ENCODE measurements at places on chromosomes 6 and 20.

DNA sequence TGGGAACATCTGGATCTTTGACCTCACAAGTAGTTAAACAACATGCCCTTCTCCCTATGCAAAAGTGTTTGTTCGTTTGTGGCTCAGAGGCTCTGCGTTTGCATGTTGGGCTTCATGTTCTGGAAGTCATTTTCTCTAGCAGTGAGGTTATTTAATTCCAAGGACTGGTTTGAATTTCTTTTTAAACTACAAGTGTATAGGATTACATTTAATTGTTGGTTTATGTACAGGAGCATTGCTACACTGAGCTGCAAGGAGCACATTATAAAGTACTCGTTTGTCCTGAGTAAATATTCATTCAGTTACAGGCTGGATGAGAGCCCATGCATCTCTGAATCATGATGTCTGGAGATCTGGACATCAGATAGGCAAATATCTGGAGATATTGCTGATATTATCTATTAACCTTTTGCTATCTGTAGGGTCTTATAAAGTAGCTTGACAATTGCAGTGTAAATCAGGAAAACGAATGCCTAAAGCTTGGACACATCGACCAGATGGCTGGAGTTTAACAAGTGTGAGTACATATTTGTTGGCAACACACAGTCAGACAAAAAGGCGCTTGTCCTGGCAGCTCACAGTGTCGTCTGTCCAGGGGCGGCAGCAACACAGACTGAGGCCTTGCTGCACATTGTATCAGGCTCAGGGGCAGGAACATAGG, 84.6 kb downstream of the PDE7B start:
- no peak for DNase-seq

GRCh38 chr20:42095221-42095620, 477.0 kb upstream of the CHD6 start:
- DNase-seq = no peak

DNA sequence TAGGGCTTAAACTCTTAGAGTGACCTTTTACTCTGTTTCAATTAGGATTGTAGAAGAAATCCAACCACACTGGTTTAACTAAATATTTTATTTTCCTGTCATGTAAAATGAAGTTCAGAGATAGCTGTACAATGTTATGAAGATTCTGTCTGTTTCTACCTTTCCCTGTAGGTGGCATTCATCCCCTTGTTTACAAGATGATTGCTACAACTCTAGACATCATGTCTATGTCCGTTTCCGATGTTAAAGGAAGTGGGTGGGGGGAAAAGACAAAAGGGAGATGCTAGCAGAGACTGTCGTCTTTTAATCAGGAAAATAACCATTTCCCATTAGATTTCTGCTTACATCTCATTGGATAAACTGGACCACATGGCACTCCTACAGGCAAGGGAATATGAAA, 30.9 kb upstream of the RIMS1 start:
- DNase-seq = no peak

DNA sequence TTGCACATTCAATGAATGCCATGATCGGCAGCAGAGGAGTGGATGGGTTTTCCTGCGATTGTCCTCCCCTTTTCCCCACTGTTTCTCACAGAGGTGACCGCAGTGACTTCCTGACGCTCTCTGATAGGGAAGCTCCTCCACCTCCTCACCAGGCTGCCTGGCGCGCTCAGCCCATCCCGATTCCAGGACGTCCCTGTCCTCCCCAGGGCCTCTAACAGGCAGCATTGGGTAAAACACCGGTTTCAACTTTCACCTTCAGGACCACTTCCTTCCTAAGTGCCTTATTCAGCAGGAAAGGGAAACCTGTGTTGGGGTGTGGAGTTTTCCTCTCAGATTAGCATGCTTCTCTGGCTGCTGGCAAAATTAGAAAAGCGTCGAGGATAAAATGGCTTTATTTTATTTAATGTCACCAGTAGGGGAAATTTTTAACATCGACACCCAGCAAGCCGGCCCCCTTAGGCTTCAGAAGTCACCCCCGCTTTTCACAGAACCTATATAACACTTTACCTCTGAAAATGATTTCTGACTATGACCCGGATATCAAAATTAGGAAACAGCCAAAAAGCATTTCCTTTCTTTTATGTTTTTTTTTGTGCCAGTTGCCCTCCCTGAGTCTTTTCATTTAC, 570.4 kb upstream of the GJE1 start:
- no peak for DNase-seq

DNA sequence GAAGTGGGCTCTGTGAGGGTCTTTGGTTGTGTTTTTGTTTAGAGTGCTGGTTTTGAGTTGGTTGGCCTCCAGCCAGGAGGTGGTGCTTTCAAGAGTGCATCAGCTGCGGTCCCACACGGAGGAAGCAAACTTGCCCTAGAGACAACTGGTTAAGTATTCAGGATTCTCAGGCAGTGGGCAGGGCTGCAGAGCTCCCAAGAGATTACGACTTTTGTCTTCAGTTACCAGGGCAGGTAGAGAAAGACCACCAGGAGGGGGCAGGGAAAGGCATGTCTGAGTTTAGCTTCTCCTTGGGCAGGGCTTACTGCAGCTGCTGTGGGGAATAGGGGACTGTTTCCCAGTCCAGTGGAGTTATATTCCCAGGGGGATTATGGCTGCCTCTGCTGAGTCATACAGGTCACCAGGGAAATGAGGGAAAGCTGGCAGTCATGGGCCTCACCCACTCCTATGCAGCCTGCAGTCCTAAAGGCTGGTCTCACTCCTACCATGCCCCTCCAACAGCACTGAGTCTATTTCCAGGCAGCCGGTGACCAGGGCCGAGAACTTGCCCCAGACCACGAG, 64.3 kb downstream of the TTI1 start:
- no peak for DNase-seq

GRCh38 chr20:36097337-36098151, 57.0 kb upstream of the EPB41L1 start:
- DNase-seq = no peak

DNA sequence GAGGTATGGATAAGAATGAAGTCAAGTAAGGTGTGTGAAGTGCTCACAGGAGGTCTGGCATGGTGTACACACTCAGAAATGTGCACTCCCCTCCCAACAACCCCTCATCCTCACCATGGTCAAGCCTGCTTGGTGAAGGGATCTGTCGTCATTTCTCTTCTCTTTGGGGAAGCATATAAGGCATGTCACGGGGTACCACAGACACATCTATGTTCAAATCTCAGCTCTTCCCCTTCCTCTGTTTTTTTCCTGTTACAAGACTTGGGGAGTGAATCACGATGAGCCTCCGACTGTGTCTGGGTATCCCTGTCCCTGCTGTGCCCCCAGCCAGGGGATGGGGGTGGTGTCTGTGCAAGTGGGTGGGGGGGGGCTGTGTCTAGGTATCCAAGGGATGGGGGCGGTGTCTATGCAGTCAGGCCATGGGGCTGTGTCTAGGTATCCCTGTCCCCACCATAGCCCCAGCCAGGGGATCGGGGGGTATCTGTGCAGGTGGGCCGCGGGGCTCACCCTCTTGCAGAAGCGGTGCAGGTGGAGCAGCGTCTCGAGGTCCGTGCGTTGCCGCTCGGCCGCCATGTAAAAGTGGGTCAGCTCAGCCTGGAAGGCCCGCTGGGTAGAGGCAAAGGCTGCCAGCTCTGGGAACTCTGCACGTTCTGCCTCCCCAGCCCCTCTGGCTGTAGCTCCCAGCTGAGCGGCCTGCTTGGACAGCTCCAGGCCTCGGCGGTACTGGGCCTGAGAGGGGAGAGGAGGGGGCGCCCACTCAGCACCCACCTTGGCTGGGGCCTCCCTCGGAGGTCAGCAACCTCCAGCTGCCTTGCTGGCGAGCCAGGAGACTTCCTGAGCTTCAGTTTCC, 43.6 kb downstream of the KIAA1755 start:
- DNase-seq = no peak

- no peak for DNase-seq
Measured at GRCh38 chr6:34412643-34413214, 13.1 kb downstream of the RPS10 start.

- DNase-seq = no peak
Measured at GRCh38 chr20:55596431-55596830, 408.9 kb downstream of the CBLN4 start.

DNA sequence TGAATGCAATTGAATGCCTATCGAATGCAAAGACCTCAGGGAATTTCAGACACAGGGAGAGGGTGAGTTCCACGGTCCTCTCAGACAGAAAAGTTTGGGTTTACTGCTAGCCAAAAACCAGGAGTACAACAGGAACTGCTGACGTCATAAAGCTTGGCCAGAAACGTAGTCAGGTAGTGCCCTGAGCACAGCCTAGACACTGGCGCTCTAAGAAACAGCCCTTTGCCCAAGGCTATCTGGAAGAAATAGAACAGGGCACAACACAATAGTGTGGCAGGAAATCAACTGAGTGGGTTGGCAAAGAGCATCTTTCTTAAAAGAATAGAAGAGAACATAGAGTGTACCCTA, 58.0 kb downstream of the GFOD1 start:
- DNase-seq = no peak

DNA sequence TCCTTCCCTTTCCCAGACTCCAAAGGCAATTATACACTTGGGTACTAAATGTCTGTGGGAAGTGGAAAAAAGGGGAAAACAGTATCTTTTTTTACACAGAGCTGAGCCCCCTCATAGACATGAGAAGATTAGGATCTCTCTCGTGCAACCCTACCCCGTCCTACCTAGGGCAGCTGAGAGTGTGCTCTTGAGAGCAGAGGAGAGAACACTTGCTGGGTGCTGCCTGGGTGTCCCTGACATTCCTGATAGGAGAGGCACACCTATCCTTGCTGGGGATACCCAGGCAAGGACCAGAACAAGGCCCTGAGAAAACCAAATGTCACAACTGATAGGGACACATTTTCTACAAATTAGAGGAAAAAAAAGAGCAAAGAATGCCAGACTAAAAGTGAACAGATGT, 81.2 kb downstream of the PREP start:
- no peak for DNase-seq

- no peak for DNase-seq
Measured at GRCh38 chr6:89987830-89988229, 93.6 kb downstream of the GJA10 start.

DNA sequence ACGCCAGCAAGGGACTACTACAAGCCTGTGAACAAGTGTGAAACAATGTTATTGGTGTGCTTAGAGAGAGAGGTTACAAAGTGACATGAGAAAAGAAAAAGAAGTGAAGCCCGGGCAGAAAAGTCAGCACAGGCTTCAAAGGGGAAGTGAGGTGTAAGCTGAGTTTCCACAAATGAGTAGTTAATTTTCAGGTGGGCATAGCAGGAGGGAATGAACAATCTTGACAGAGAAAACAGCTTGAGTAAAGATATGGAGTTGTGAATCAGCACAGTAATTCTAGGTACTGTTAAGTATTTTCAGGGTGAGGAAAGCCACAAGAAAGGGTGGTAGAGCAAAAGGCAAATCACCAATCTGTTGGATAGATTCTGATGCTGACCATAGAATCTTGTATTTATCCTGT, 4.3 kb downstream of the KCNQ5 start:
- no peak for DNase-seq
